ENCODE measurements at places on chromosomes 2 and 18.

DNA sequence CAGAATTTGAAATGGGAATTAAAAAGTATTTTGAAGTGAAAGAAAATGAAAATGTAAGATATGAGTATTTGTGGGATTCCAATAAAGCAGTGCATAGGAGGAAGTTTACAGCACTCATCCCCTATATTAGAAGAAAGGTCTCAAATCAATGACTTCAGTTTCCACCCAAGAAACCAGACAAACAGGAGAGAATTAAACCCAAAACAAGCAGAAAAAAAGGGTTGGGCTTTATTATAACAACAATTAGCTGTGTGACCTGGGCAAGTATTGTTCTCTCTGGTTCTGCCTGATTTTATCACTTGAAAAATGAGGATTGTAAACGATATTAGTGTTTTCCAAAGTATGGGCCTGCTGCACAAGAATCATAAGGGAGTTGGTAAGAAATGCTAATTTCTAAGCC, 18.3 kb upstream of the LYPD6 start:
- no peak for DNase-seq

- DNase-seq, result no peak
These were observed 251.7 kb downstream of the NCKAP5 start for GRCh38 chr2:133316557-133316956.

DNA sequence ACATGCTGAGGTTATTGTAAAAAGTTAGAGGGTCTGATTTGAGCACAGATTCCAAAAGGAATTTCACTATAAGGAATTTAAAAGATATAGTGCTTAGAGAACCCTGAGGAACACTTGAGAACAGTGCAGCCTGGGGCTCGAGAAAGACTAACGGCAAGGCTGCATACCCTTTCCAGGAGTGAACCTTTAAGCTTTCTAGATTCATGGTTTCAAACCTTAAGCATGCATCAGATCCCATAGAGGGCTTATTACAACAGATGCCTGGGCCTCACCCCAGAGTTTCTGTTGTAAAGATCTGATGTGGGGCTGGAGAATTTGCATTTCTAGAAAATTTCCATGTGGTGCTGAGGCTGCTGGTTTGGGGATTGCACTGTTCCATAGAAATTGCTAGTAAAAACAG, 90.5 kb upstream of the IL1R2 start:
- no peak for DNase-seq

GRCh38 chr2:25256488-25256875, 85.2 kb downstream of the DNMT3A start:
- DNase-seq, result no peak

DNA sequence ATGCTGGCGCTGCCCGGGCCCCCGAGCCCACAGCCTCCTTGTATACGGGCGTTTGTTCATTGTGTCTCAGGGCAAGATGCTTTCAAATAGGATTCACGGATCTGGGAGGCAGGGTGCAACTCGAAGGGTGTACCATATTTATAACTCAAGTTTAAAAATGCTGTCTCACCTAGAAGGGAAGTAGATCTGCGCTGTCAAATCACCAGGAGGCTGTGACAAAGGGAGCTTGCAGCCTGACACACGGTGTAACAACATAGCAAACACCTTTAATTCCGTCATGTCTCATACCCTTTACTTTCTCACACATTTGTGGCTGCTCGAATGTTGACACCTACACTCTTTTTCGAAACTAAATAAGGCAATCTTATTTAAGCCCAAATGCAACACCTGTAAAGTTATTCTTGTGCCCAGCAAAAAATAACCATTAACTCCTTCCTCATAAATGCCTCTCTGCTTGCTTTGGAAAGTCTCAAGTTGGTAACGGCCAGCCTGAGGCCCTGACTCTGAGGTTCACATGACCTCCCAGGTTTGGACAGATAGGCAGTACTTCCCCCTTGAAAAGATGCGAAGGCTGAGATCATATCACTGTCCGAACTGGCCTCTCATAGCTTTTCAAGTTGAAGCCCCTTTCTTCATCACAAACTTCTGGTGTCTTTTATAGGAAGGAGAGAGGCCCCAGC, 11.6 kb downstream of the ZEB2 start:
- no peak for DNase-seq

DNA sequence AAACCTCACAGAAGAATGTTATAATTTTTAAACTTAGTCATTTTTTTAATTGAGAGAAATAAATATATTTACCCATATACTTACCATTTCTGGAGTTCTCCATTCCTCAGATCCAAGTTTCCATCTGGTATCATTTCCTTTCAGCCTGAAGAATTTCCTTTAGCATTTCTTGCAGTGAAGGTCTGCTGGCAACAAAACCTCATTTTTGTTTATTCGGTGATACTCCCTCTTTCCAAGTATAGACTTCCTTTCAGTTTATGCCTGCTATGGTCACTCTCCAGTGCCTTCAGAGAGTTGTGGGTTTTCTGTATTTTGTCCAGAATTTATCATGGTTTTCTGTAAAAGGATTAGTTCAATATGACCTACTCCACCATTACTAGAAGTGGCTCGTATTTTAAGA, 17.0 kb downstream of the WDPCP start:
- no peak for DNase-seq

DNA sequence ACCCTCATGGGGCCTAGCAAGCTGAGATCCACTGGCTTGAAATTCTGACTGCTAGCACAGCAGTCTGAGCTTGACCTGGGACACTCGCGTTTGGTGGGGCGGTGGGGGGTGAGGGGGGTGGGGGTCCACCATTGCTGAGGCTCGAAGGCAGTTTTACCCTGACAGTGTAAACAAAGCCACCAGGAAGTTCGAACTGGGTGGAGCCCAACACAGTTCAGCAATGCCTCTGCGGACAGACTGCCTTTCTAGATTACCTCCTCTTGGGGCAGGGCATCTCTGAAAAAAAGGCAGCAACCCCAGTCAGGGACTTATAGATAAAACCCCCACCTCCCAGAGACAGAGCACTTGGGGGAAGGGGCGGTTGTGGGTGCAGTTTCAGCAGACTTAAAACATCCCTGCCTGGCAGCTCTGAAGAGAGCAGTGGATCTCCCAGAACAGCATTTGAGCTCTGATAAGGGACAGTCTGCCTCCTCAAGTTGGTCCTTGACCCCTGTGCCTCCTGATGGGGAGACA, 149.7 kb upstream of the TANK start:
- DNase-seq, result no peak

- no peak for DNase-seq
These were observed 128.3 kb downstream of the DNER start for GRCh38 chr2:229586012-229586411.

- no peak for DNase-seq
These were observed 1.0 kb upstream of the HDAC4 start for GRCh38 chr2:239401881-239402233.

GRCh38 chr18:78293940-78294541, 685.6 kb upstream of the SALL3 start:
- no peak for DNase-seq

DNA sequence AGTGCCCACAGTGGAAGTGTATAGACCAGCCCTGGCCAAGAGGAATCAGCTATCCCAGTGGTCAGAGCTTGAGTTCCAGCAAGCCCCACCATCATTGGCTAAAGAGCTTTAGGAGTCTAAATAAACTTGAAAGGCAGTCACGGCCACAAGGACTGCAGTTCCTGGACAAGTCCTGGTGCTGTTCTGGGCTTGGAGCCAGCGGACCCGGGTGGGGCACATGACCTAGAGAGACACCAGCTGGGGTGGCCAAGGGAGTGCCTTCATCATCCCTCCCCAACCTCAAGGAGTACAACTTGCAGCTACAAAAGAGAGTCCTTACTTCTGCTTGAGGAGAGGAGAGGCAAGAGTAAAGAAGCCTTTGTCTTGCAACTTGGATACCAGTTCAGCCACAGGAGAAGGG, 439.8 kb upstream of the TMEFF2 start:
- no peak for DNase-seq

GRCh38 chr2:169285531-169286235, 76.7 kb downstream of the LRP2 start:
- no peak for DNase-seq
